ENCODE measurements at places on chromosomes 2 and 18. TPM values are rescaled to one million over a fixed set of nuclear protein-coding genes. Genes with fewer than 3 reads are reported as not detected.

ITPRIPL1 gene
- total RNA-seq = 5.5 TPM

IL37 gene
- total RNA-seq = not detected

AMER3 gene
- 1.2 TPM for total RNA-seq

DNA sequence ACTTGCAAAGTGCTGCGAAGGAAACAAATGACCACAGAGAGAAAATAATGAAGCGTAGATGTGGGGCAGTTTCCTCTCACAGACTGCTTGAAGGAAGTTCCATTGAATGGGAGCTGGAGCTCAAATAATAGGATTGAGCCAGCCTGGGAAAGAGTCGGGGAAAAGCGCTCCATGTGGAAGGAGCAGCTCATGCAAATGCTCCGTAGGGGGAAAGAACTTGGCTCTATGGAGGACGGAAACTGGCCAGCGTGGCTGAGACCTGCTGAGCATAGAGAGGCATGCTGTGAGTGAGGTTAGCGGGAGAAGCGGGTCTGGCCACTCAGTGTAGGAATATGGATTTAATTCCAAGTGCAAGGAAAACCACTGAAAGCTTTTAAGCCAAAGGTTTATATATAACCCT lies 28.6 kb upstream of the VIT start:
- no peak for DNase-seq

DNA sequence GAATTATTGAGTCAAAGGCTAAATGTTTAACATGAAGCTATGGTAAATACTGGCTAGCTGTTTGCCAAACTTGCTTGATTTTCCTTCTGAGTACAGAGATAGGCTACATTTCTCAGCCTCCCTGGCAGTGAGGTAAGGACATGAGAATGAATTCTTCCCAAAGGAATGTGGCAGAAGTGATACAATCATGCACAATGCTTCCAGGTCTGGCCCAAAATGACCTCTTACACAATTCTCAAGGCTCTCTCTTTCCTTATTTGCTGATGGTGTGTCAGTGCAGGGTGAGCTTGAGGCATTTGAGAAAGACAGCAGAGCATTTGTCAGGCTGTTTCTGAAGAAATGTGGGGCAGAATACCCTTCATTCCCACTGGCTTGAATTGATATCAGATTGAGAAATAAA lies 95.6 kb upstream of the NABP1 start:
- DNase-seq = no peak

DNA sequence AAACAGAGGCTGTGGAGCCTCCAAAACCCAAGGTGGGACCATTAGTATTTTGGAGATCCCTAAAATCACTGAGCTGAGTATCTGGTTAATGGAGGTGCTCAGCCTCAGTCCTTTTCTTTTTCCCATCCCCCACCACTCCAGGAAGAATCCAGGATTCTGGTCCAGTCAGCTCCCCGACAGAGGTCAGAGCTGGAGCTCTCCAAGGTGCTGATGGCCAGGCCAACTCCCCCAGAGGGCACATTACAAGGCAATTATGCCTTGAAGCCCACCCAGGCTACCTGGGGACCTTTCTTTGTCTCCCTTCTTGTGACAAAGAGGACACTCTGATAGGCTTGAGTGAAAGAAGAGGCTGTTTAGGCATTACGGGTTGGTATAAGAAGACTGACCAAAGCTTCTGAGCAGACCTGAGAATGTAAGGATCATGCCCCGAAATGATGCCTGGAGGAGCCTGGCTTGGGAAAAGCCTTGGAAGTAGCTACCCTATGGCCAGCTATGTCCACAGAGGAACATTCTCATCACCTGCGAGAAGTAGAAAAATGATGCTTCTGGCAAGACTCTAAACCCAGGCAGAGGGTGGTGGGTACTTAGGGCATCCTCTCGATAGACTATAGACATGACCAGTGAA lies 102.5 kb upstream of the LDAH start:
- no peak for DNase-seq

GRCh38 chr2:68911246-68911645 lies 40.0 kb upstream of the BMP10 start:
- no peak for DNase-seq

- DNase-seq = no peak
These were observed 28.9 kb downstream of the RPL31 start for GRCh38 chr2:101030866-101031554.

DNA sequence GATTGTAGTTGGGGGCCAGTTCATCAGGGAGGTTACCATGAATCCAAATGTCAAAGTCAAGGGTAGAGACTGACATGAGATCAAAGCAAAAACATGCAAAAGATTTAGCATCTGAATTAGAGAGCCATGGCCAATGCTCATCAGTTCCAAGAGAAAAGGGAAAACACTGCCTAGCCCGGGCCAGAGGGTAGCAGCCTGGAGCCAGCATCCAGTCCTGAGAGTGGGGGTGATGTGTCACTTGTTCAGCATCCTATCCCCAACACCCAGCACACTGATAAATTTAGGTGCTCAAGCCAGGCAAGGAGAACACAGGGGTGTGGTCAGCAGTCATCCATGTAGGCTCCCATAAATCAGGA lies 76.9 kb upstream of the PPP1CB start:
- DNase-seq = no peak

Measured in umbilical cord (tissue), 2 donors.